NT2/D1 (cell line): ENCODE measurements at places on chromosomes 16 and 17.

DNA sequence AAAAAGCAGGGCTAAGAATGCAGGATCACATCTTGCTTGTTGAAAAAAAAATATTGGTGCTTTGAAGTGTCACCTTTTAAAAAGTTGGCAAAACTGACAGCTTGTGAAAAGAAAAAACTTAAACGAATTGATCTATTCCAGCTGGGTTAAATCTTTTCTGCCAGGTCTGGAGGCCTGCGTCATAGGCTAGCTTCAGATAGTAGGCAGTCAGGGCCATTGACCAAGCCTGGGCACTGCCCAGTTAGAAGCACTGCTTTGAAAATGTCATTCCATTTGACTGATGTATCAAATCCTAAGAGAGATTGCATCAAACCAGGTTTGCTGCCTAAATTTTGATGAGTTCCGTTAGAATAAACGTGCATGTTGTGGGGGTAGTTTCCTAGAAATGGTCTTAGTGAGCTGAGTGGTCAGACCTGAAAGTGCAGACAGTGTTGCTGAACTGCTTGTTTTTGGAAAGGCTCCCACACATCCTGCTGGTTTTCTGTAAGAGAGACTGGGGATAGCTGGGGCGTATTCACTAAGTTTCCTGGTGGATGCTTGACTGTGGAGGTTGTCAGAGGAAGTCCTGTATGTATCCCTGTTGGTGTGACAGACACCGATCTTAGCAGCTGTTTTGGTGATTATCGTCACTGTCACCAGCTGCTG lies 38.8 kb downstream of the NUP88 start:
- DNase-seq = no peak

GRCh38 chr17:17971431-17972125 lies 622 bp downstream of the TOM1L2 start:
- no peak for DNase-seq

DNA sequence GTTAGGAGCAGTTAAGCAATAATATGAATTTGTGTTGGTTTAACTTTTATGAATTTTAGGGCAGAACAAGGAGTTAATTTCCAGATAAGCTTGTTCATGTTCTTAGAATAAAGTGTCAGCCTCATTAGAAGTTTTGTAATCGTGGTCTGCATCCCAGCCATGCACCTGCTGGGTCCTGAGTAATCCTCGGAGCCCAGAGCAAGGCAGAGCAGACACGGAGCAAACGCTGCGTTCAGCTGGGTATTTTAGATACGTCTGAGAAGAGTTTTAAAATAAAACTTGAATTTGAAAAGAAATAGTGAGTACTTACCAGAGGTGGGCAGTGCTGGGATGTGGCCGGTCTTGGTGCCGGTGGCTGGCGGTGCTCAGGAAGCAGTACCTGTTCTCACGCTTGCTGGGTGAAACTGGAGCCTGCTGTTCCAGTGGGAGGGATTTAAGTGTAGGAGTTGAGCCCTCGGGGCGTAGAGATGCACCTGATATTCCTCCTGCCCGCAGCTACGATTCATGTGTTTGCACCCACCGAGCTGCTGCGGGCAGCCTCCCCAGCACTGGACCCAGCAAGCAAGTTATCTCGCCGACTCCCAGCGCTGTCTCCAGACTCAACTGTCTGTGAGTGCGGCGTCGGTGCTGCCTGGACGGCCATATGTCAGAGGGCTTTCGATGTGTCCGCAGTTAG lies at the start of gene ZNF750:
Gene ZNF750, minus strand, starts transcription at position 406 of the 676 bp plus-strand sequence. CDS start 7,568 bp downstream, outside the sequence.
- DNase-seq = no peak

DNA sequence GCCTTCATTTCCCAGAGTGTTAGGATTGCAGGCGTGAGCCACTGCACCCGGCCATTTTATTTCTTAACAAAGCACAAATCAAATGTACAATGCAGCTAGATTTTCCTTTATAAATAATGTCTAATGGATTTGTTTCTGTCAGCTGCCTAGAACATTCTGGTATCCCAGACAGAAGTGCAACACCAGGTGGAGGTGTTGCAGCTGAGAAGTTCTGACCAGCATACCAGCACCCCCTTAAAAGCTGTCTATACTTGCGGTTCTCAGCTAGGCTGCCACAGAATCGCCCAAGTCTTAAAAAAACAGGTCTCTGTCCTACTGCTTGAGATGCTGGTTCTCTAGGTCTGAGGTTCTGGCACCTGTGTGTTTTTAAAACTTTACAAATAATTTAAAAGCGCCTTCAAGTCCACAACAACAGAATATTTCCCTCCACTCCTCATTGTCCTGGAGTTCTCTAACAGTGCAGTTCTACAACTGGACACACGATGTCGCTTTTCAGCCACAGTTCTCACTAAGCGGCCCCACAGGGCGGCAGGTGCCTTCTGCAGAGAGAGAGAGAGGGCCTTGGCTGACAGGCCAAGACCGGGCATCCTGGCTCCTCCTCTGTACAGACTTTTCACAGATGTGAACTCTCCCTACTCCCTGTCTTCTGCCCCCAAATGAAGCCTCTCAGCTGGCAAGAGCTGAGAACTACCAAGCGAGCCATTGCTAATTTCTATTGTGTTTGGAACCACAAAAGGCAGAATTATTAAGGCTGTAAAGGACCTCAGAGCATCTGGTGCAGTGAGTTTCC lies 32.6 kb upstream of the MEOX1 start:
- DNase-seq = peak; percentile 71
